ENCODE measurements at places on chromosomes 5 and 9.

GRCh38 chr9:20023961-20024571 is 235.2 kb upstream of the SLC24A2 start:
- DNase-seq, result no peak

GRCh38 chr9:98255061-98255577 is 330 bp downstream of the TBC1D2 start:
- DNase-seq, result peak; percentile 49

DNA sequence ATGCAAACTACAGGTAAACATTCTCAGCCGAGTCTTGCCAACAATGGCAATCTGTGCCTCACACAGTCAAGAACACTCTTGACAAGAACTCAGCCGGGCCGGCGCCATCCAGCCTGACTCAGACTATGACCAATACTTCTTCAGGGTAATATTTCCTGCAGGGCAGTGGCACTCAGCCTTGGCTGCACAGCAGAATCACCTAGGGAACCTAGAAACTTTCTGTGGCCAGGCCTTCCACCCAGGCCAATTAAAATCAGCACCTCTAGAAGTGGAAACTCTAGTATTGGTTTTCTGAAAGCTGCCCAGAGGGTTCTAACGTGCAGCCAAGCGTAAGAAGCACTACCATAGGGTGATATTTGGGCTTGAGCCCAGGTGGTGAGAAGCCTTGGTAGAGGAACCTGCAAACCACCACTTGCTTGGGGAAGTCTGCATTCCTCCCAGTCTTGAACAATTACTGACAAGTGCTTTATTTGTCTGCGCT is 120.6 kb downstream of the TTLL11 start:
- DNase-seq, result peak; percentile 54

- DNase-seq, result no peak
Observed at GRCh38 chr5:67115246-67115645, 81.4 kb downstream of the CD180 start.

GRCh38 chr9:98530806-98531386 is 177.8 kb downstream of the GABBR2 start:
- no peak for DNase-seq

DNA sequence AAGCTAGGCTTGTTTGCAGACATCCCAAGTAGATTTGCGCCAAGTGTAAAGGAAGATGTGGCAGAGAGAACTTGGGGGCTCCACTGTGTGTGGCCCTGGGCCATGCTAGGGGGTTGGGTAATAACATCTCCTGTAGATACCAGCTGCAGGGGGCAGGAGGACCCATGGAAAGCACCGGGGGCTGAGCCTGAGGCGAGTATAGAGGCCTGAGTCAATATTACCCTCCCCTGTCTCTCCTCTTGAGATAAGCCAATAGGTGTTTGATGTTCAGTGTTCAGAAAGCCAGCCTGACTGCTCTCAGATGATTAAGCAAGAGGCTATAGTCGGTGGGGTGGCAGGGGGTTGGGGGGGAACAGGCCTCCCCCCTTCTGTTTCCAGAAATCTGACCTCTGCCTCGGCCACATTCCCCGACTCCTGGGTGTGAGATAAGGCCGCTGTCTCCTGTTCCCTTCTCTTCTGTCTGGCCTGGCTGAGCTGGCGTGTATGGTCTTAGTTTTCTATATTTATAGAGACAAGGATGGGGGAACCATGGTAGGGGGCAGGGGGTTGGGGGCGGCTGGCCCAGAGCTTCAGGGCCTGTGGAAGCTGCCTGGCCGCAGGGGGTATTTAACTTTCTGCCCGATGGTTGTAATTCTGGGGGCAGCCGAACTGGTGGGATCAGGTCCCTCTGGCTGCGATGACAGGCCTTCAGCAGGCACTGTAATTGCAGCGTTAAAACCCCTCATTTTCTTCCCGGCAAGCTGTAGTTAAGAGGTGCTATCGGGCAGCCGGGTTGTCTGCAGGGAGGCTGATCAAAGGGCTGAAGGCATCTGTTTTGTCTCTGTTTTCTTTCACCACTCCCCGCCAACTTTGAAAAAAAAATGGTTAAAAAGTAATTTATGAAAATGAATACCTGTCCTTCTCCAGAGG is 292.0 kb downstream of the NSG2 start:
- no peak for DNase-seq

DNA sequence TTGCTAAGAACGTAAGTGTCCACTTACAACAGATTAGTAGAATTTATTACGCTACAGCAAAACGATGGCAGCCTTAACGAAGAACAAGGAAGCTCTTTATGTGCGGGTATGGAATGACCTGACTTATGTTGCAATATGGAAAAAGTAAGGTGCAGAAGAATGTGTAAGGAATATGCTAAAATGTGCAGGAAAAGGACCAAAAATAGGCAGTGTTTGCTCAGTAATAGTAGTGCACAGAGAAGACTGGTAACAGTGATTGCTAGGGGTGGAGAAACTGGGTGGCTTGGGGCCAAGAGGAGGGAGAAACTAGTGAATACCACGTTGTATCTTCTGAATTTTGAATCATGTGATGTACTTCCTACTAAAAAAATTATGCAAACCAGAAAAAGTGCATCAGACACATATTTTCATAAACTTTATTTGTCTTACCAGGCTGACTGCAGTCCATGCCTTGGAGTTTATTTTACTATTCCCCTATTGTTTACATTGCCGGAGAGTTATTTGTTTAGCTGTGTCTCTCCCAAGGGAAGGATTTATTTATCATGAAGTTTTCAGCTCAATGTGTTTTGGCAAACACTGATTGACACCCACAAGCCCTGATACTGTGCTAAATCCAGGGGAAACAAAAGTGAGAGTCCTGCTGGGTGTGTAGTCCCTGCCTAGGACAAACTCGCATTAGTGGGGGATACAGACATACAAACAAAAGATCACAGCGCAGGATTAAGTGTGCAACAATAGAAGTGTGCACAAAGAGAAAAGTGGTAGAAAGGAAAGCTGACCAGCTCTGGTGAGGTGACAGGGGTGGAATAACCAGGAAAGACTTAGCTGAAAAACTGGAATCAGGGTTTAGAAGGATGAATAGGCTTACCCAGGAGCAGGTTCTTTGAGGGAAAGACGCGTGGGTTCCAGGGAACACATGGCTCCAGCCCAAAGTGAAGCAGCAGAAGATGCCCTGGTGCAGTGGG is 34.0 kb upstream of the ZNF484 start:
- DNase-seq, result no peak

DNA sequence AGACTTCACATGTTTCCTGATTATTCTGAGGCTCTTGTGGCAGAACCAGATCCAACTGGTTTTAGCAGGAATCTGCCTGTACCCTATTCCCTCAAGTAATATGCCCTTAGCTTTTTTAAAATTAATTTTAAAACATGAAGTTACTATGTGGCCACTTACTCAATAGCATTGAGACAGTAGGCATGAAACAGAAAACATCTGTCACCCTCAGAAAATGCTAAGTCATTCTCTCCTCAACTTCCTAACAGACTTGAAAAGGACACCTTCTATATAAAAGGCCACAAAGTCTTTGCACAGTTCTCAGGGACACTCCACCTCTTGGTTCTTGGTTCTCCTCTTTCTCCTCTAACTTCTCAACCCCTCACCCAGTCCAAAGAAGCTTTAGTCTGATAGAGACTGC is 277.8 kb downstream of the RAB3C start:
- DNase-seq, result no peak

GRCh38 chr9:135230386-135230765 is 142.9 kb downstream of the OLFM1 start:
- DNase-seq, result no peak

DNA sequence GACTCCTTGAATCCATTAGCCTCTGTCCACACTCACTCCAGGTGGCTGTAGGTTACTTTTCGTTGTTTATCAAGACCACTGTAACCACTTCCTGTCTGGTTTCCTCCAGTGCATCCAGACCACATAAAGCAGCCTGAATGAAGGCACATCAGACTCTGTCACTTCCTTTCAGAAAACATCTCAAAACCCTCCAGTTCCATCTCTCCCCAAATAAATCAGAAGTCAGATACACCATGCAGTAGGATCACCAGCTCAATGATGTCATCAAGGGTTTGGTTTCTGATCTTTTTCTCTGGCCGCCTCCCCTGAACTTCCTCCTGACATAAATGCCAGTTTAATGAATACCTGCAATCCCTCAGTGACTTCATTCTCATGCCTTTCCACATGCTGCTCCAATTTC is 161.2 kb downstream of the ZNF462 start:
- no peak for DNase-seq

- DNase-seq, result peak; percentile 55
Observed at GRCh38 chr9:18438300-18438925, 35.5 kb upstream of the ADAMTSL1 start.

DNA sequence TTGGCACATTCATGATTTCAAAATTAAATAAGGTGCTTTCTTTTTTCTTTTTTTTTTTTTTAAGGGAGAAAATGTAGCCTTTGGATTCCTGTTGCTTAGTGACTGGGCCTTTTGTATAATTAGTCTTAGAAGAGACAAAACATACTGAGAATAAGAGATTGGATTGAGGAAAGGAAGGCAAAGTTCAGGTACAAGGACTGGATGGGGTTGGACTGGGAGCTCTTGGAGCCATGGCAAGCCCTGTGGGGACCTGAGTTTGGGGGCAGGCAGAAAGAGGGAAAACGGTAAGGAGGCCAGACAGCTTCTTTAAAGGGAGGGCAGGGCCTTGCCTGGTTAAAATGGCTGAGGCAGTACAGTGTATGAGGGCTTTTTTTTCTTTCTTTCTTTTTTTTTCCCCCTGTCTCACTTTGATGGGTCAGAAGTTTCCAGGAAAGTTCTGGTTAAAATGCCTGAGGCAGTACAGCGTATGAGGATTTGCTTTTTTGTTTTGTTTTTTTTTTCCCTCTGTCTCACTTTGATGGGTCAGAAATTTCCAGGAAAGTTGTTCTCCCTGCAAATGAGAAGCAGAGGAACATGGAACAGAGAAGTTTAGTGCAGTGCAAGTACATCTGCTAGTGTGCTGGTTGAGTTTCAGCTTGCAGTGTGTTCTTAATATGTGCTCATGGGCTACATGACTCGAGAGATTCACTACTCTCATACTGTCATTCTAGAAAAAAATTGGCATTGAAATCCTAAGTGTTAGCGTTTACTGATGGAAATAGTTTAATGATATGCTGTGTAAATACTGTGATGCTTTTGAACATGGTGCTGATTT is 16.8 kb downstream of the SNX18 start:
- DNase-seq, result peak; percentile 27

GRCh38 chr9:12469084-12469483 is 224.1 kb upstream of the TYRP1 start:
- DNase-seq, result no peak

DNA sequence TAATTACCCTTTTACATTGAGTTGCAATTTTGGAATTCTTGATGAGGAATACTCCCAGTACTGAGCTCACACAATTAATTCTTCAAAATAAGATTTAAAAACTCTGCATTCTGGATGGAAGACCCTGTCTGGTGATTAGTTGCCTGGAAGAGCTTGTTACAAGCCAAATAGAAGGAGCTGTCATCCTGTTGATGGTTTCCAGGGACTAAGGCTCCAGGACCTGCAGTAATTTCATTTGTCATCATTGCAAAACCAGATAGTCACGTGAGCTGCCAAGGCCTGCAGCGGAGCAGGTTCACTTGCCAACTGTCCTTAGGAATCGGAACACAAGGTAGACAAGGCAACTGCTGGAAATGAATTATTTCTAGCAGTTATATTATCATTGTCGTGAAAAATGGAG is 597.7 kb downstream of the CCDC171 start:
- peak; percentile 85 for DNase-seq
